ENCODE measurements at places on chromosomes 12 and 14.

GRCh38 chr14:85915711-85916110 is 385.8 kb downstream of the FLRT2 start:
- no peak for DNase-seq

GRCh38 chr12:122421821-122422729 is at the start of gene CLIP1:
CLIP1 (minus strand) TSS chr12:122422669; CDS start chr12:122380452, 42,217 bp downstream.
- DNase-seq = peak; percentile 71

- DNase-seq = no peak
Measured at GRCh38 chr12:6866163-6866919, 990 bp upstream of the TPI1 start.

DNA sequence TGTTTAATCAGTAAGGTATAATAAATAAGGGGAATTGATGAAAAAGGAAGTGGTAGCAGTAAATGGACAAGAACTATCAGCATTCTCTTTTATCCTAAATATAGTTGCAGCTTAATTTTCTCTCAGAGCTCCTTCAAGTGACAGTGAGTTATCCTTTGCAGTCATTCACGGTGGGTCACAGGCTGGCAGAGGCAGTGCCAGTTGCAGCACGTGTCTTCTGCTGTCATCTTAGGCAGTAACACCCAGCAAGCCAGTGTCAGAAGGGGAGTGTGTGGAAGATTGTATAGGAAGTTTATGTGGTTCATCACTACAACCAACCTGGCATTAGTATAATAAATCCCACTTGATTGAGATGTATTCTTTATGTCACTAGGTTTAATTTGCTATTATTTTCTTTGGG is 170.0 kb downstream of the CCDC91 start:
- DNase-seq = no peak

GRCh38 chr12:68240975-68241374 is 12.4 kb downstream of the IL22 start:
- peak; percentile 47 for DNase-seq

- peak; percentile 47 for DNase-seq
Measured at GRCh38 chr12:67698672-67699581, 50.4 kb downstream of the DYRK2 start.

GRCh38 chr12:46657453-46658411 is 168.1 kb downstream of the SLC38A4 start:
- DNase-seq = no peak

DNA sequence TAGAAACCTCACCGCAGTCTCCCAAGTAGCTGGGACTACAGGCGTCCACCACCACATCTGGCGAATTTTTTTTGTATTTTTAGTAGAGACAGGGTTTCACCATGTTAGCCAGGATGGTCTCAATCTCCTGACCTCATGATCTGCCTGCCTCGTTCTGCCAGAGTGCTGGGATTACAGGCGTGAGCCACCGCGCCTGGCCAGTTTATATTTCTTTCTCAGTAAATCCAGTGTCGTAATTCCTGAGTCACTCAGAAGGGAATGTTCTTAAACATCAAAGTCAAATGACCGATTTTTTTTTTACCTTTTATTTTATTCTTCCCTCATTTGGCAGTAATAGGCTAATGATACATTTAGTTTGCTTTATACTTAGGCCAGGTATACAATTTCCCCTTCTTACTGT is 80.5 kb downstream of the FBXO33 start:
- DNase-seq = no peak

DNA sequence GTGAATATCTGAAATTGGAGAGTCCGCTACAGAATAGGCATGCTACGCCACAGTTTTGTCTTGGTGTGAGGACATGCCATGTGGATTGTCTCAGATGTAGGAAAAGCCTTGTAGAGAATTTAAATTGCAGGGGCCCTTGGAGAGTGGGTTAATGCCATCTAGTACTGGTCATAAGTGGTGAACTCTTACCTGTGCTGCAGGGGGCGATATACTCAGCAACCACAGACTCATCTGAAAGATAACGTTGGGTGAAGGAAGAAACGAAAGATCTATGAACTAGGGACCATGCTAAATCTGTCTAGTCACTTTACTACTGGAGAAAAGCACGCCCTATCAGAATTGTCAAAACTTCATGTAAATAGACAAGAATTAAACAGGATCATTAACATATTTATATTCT is 33.7 kb upstream of the A2M start:
- DNase-seq = no peak

- no peak for DNase-seq
Measured at GRCh38 chr12:40165179-40165578, 59.3 kb upstream of the SLC2A13 start.

GRCh38 chr12:112782943-112783342 is 8.6 kb upstream of the RPH3A start:
- no peak for DNase-seq

DNA sequence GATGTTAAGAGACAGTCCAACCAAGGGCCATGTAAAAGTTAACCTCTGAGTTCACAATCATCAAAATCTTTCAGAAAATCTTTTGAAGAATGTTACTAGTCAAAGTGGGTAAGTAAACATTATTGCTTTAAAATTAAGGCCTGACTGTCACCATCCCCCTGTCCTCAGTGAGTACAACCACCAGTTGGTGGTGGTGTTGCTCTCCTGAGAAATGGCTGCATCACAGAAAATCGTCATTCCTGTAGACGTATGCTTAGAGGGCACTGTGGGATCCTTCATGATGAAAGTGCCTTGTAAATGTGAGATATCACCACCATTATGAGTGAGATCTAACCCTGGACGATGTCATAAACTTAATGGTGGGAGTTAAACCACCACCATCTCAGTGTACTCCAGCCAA is 451.2 kb downstream of the RPS29 start:
- no peak for DNase-seq

- DNase-seq = no peak
Measured at GRCh38 chr12:126507231-126507630, 1442.0 kb downstream of the AACS start.

DNA sequence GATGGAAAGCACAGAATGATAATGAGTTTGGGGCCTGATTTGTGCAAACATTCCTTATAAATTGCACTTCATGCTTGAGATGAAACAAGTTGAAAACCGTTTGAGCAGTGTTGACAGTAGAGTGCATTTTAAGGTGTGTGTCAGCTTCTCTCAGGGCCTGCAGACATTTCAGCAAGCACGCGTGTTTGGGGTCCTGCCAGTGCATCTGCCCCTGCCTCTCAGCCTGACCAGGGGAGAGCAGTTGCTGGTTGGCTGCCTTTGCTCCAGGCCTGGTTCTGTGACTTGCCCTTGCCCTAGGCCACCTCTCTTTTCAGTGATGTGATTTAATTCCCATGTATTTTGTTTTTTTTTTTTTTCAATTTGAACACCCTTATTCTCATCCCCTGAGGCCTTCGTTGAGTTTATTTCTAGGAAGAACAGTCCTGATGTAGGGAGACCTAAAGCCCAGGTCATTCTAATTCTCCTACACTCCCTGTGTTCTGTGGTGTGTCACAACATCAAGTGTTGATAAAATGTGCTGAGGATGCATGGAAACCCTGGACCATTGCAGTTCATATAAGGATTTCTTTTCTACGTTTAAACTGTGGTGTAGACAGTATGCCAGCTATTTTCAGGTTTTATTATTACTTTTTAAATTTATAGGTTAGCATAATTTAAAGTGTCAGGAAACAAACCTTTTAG is 40.1 kb upstream of the AMN start:
- no peak for DNase-seq

DNA sequence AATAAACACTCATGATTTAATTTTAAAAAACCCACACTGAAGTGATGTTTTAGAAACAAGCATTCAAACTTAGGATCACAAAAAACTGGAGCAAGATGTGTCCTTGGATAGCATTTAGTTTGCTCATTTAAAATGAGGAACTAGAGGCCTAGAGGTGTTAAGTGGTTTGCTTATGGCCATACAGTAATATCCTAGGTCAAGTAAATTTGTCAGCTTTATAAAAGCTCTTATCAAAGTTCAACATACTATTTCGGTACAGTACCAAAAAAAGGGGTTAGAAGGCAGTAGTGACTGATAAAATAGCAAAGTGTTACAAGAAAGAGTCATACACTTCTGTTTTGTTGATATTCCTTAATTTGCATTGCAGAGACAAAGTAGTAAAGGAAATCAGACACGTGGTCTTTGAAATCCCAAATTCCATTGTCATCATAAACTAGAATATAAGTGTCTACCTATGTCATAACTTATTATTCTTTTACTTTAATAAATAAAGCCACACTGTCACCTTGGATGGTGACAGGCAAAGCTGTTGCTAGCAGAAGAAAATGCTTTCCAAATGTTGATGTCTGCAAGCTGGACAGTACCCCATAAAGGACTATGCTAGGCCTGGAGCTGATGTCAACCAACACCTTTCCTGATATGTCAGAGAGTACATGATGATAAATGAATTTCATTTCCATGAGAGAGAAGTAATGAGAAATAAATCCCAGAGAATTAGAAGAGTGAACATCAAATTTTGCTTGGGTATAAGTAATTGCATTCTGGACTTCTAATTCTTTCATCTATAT is 17.6 kb upstream of the SRP54 start:
- DNase-seq = no peak

- DNase-seq = no peak
Measured at GRCh38 chr14:29388571-29388970, 539.1 kb downstream of the PRKD1 start.

DNA sequence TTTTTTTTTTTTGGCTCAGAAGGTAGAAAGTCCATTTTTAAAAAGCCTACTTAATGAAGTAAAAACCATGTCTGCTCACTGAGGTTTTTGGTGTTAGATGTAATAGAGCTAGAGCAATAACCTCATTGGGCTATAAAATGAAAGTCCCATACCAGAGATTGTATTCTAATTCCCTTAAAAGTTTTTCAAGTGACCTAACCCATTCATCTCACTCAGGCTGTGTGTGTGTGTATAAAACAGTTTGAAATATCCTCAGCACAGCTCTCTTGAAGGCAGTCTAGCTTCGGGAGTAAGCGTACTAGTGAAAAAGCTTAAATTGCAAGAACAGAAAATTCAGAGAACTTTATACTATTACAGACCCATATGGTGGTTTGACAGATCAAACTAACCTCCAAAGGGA is 313.8 kb downstream of the CEP128 start:
- DNase-seq = no peak

DNA sequence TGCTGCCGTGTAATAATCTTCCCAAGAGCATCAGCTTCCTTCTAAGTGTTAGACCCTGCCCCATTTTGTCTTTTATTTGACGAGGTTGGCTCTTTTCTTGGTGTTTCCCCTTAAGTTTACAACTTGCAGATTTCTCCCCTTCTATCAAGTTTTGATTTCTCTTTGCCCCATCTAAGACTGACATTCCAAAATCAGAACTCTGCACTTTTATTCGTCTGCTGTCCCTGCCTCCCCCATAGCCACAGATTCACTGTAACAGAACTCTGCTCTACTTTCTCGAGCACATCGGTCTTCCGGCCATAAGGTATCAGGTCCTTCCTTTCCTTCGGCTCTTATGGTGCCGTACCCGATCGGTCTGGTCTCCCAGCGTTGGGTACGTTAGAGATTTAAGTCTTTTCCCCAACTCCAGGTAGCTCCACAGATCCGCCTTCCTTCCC is 563 bp downstream of the DCP1B start:
- no peak for DNase-seq

DNA sequence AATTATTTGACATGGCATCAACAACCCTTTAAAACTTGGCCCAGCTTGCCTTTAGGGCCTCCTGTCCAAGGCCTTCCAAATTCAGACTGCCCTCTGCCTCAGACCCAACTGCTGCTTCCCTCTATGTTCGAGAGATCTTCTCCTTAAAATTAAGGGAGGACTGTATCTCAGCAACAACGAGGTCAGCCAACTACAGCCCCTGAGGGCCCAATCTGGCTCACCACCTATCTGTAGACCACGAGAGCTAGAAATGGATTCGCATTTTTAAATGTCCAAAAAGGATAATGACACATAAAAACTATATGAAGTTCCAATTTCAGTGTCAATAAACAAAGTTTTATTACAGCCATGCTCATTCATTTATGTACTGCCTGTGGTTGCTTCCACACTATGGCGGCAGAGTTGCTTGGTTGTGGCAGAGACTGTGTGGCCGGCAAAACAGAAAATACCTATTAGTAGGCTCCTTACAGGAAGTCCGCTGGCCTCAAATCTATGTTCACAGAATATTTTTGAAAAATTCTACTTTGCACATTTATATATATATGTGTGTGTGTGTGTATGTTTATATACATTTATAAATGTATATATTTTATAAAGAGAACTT is 1026.9 kb downstream of the BCL11B start:
- no peak for DNase-seq

- no peak for DNase-seq
Measured at GRCh38 chr14:104594310-104595046, 10.1 kb downstream of the TMEM179 start.

- no peak for DNase-seq
Measured at GRCh38 chr12:96862326-96862725, 44.7 kb upstream of the NEDD1 start.

GRCh38 chr12:56687223-56688128 is 608 bp downstream of the PTGES3 start:
- peak; percentile 56 for DNase-seq

- peak; percentile 43 for DNase-seq
Measured at GRCh38 chr14:61388976-61389576, 67.7 kb downstream of the PRKCH start.

- DNase-seq = no peak
Measured at GRCh38 chr12:1517734-1518525, 76.5 kb downstream of the FBXL14 start.

DNA sequence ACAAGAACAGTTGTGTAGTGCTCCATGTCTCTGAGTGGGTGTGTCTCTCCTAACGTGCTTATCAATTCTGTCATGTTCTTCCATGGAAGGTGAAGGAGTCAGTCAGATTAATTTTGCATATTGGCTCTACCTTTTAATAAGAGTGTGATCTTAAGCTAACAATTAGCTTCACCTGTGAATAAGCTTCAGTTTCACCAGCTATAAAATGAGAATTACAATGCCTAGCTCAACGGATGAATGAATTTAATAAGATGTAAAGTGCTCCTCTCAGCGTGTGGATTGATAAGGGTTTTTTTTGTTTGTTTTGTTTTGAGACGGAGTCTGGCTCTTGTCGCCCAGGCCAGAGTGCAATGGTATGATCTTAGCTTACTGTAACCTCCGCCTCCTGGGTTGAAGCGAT is 32.7 kb downstream of the CCDC175 start:
- no peak for DNase-seq

DNA sequence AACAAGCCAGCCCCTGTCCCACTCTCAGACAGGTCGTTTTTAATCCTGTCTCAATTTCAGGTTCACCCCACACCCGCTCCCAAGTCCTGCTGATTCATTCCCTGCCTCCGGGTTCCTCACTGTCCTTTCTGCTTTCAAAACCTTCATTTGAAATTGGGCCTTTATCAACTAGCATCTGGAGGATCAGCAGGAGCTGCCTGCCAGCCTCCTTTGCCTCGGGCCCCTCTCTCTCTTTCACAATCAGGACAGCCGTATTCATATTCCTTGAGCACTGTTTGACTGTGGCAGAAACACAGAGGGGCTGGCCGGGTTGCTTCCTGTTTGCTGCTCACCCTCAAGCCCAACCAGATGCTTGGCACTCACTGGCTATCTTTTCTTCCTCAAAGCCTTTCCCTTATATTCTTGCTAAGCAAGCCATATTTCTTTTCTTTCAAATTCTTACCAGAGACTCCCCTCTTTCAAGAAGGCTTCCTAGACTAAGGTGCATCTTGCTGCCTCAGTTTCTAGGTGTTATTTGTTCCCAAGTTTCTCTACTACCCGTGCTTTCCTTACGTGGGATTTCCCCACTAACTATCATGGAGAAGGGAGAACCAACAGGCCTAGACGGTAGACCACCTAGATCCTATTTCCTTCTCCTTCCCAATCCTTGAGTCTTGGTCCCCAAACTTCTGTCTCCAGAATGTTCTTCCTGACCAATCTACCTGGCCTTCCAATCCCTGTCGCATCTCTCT is 3.0 kb downstream of the GALNT6 start:
- DNase-seq = no peak
